ENCODE measurements at places on chromosomes 5 and 9. TPM values are rescaled to one million over a fixed set of nuclear protein-coding genes. Genes with fewer than 3 reads are reported as not detected.

- DNase-seq, result no peak
Observed at GRCh38 chr5:119287547-119288111, 68.2 kb upstream of the TNFAIP8 start.

GRCh38 chr9:87381746-87382145, 115.9 kb upstream of the DAPK1 start:
- no peak for DNase-seq

GRCh38 chr9:128823903-128824406, 5.6 kb downstream of the SPOUT1 start:
- no peak for DNase-seq

DNA sequence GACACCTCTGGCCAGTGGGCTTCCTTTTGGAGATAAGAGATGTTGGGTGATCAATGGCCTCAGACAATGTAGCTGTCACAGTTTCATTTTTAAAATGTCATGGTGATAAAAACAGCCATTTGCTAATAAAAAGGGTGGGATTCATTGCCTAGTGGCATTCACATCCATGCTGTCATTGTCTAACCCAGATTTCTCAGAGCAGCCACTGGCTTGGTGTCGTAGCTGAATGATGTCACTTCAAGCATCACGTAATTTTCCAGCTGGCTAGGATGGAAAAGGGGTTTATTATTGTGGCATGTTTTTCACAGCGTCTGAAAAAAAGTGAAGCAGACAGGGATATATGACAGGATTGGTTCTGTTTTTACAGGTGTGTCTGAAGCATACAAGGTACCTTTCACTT, 184.7 kb downstream of the AOPEP start:
- no peak for DNase-seq

DNA sequence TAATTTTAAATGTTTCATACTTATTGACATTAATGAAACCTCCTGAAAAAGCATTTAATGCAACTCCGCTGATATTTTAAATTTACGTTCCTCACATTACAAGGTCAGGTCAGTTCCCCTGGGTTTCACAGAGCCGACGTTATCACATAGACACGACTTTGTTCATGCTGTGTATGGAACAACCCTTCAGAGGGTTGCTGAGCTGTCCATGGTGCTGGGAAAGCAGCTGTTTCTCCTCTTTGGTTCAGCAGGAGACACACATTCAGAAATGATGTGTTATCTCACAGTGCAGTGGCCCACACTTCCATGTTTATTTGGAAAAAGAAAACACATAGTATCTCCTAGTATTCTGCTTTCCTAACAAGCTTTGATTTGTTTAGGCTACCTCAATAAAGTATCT, 53.5 kb downstream of the PPP2R2B start:
- no peak for DNase-seq

TSSK1B gene
- total RNA-seq, result not detected

LHX3 gene
- not detected for total RNA-seq

LRRC19 gene
- total RNA-seq, result not detected

SGTB gene
- total RNA-seq, result 13.0 TPM

All from mesenteric fat pad (tissue), 1 donor.